Kidney glomerular epithelial cell (primary cell): ENCODE measurements at places on chromosomes 6 and 20.

DNA sequence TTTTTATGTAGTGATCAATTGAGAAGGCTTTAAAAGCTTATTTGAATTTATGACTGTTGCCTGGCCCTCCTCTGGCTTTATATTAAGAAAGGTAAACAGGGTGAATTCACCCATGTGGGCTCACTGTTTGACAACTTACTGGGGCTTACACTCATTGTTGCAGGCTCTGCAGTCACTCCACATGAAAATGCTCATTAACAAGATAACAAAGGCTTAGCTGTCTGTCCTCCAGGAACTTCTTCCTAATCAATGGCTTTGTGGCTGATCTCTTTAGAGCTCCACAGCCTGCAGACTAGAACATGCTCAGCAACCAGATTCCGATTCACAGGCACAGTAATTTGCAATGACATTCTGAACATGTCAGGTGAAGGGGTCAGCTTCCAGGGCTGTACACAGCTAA is 323.2 kb upstream of the MAN1A1 start:
- no peak for DNase-seq

- DNase-seq = no peak
Measured at GRCh38 chr6:48736501-48737206, 625.7 kb upstream of the PTCHD4 start.

DNA sequence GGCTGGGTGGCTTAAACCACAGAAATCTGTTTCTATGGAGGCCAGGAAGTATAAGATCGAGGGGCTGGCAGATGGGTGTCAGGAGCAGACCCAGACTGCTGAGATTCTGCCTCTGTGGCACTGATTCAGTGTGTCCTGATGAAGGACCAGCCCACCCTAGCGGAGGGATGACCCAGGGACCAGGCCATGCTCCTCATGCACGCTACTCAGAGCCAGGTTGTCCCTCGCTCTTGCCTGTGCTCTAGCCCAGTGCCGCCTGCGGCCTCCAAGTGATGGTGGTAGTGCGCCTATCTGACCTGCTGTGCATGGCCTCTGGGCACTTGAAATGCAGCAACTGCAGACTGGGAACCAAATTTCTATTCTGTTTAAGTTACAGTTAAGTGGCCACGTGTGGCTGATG is 13.1 kb upstream of the APMAP start:
- no peak for DNase-seq

DNA sequence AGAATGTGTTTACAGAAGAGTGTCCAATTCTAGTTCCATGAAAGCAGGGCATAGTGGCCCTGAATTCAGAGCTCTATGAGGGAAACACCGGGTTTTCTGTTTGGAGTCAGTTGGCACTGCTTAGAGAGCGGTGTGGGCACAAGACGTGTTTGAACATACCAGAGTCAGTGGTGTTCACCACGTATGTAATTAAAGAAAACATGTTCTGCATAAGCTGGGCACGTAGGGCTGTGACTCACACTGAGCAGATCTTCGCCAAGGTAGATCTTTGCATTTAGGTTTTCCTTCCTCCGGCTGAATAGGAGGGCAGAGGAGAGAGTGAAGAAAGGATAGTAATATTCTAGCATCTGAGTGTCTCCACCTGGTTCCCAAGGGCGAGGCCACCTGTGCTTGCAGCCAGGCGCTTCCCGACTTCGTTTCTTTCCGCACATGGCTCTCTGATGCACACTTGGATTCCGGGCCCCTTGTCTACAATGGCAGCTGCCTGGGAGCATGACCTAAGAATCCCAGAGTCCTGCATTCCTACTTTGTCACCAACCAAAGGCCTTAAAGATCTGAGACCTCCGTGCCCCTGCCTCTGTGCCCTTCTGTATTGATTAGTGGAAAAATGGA is 136.2 kb downstream of the ERMARD start:
- no peak for DNase-seq

DNA sequence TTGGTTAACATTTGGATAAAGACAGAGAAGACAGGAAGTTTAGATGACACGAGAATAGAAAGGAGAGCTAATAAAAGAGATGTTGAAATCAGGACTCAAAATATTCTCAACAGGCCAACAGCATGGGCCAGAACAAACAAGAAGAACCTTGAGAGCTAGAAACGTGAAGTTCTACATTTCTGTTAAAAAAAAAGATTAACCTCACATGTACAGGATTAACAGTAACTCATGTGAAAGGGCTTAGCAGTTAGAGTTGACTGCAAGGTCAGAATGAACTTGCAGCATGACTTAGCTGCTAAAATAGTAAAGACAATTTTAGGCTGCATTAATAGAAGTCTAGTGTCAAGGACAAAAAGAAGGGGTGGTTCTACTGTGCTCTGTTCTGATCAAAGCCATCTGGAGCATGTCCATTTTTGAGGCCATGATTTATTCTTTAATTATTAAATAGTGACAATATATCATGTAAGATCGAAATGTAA is 331.1 kb upstream of the HSF2 start:
- DNase-seq = no peak

DNA sequence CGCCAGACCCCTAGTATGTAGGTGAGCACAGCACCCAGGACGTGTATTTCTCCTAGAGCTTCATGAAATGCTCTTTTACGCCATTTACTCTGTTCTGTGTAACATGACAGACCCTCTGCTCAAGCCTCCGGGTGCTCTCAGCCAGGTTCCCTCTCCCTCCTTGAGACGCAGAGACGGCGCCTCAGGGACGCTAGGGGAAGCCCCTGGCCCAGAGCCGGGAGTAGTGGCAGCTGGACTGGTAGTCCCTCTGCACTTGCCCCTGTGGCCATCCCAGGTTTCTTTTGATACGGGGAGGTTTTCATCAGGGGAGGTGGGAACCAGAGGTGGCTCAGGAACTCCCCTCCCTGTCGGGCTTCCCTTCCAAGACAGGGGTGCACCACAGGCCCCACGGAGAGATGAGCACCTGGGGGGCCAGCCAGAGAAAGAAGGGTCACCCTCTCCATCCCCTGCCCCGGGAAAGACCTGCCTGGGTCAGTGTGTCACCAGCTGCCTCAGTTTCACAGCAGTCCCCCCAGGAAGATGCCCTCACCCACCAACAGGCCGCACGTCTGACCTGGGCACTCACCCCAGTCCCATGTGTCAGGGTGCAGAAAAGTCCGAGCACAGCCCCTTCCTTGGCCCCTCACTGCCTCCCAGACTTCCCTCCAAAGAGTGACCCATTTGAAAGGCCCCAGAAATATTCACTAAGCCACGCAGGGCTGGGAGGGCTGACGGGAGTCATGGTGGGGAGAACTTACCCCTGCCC is 58.1 kb upstream of the AFDN start:
- no peak for DNase-seq

- DNase-seq = no peak
Measured at GRCh38 chr6:110475066-110475653, 1.3 kb downstream of the SLC22A16 start.

GRCh38 chr6:112335736-112336135 is 11.4 kb upstream of the RFPL4B start:
- DNase-seq = no peak

DNA sequence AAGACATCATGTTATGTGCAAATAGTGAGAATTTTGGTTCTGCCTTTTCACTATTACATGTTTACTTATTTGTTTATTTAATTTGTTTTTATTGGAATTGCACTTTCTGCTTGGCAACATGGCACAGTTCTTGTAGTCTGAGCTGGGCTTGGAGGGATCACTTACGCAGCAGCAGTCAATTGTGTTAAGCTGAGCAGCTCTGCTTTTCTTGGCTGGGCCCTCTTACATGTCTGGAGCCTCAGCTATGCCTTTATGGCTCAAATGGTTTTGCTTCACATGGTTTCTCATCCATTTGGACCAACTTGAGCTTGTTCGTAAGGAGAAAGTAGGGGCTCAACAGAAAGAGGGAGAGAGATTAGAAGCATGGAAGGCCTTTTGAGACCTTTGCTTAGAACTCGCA is 327.5 kb upstream of the EPHA7 start:
- DNase-seq = no peak

GRCh38 chr20:24007758-24008157 is 19.2 kb upstream of the GGTLC1 start:
- DNase-seq = no peak

- DNase-seq = no peak
Measured at GRCh38 chr6:105920071-105920470, 166.1 kb upstream of the PRDM1 start.

DNA sequence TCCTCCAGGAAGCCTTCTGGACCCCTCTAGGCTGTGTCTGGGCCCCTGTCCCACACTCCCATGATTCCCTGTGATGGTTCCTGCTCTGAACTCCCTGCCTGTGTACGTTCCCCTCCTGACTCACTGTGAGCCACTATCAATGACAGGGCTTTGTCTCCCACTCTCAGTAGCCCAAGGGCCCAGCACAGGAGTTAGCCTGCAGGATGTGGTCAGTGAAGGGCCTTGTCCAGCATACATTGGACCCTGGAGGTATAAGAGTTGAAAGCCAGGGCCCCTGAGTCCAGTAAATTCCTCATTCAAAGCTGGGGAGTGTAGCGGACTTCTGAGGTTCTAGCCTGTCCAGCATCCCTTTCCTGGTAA is 19.0 kb downstream of the ZBP1 start:
- no peak for DNase-seq

DNA sequence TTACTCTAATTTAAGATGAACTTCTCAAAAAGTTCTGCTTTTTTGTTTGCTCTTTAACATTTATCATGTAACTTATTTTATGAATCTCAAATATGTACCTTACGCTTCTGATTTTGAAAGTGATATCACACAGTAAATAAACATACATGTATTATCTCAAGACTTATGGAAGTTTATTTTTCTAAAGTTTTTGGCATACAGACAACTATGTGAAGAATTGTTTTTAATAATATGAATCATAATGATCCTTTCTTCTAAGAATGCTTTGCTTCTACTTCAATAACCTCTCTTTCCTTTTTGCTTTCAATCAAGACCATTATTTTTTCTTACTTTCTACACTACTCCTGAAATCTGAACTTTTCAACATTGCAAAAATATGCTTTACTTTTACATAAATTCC is 816.4 kb downstream of the EYS start:
- DNase-seq = peak; percentile 36

DNA sequence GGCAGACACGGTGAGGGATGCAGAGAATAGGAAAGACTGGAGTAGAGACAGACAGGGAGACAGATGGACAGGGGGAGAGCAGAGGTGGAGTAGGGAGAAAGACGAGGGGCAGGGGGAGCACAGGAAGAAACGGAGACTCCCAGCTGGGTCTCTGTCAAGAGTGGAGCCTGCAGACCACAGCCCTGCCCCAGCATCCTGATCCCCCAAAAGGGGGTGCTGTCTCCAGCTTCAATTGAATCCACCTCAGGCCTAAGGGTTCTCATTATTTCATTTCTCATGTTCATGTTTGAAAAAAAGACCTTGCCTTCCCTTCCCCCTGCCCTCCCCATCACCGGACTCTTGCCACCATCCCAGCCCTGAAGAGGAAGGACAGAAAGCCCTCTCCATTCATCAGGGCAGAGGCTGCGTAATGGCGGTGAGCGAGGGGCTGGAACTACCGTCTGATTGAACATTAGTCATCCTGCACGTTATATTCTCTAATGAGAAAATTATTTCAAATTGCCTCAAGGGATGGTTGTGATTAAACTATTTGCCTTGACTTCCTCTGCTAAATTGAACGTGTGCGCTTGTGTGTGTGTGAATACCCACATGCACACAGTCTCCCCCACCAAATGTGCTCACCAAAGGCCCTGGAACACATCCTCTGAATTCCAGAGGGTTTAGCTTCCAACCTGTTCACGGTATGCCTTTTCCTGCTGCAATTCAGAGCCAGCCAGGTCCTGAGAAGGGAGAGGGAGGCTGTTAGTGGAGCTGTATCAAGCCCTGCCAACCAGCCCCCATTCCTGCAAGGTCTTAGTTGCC is 98.3 kb downstream of the CDC5L start:
- no peak for DNase-seq

- DNase-seq = no peak
Measured at GRCh38 chr6:8872589-8872988, 437.2 kb upstream of the SLC35B3 start.

GRCh38 chr6:41789390-41789724 is 1.9 kb downstream of the TOMM6 start:
- DNase-seq = no peak

DNA sequence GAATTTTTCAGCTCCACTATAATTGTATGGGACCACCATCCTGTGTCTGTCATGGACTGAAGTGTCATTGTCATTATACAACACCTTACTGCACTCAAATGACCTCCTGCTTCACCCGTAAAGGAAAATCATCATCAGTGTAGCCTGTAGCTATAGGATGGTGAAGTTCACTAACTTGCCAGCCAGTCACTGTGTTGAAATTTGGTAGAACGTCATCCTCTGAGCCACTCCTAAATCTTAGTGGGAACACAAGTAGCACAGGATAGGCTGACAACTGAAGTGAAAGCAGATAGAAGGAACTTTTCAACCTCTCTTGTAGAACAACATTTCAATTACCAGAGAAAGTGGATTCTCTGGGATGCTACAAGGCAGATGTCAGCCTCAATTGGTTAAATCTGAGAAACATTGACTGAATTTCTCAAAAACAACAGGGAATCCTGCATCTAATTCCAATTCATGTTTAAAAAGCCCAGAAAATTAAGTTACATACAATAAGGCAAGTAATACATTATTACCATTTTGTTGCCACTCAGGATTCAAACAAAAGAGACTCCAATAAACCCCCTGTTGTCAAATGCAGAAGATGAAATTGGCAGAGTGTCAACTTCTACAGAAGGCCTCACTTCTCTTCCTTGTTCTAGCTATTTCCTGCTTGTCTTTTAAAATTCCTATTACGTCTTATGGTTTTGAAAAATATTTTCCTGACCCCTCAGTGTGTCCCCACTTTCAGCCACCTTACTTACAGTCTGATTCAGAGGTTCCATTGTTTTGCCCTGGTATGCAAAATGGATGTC is 647.9 kb upstream of the AGPAT4 start:
- DNase-seq = no peak

DNA sequence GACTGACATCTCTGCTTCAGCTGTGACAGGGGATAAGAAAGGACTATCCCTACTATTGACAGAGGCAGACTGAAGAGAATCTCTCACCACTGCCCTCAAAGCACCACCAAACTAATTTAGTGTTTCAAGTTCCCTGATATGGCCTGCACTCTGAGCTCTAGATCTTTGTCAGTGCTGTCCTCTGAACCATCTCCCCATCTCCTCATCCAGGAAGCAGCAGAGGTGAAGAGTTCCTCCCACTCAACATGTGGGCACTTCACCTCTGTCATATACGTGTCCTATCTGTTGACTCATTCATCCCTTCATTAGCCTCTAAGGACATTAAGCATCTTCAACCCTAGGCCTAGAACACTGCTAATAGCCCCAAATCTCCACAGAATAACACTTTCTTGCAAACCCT is 14.1 kb downstream of the FAM210B start:
- DNase-seq = no peak

- DNase-seq = no peak
Measured at GRCh38 chr6:99324996-99325395, 24.5 kb downstream of the FAXC start.
